ENCODE measurements at places on chromosomes 2 and 18.

GRCh38 chr2:70002241-70002899 is 40.9 kb upstream of the ASPRV1 start:
- no peak for DNase-seq

GRCh38 chr18:27061488-27062095 is 123.5 kb downstream of the CHST9 start:
- DNase-seq = no peak

DNA sequence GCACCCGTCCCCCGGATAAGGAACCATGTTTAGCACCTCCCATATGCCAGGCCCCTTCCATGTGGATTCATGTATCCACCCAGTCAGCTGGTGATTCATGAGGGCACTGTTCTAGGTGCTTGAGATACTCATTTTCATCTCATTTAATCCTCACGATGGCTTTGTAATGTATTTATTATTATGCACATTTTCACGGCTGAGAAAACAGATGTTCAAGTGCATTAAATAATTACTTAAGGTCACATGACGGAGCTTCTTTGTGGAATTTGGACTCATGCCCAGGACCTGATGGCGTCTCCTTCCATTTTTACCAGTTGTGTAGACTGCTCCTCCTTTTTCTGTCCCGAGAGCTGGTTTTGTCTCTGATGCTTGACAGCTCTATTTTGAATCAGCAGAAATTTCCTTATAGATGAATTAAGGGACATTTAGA is 72.2 kb upstream of the RBM44 start:
- no peak for DNase-seq

GRCh38 chr2:133710613-133711012 is 142.3 kb upstream of the NCKAP5 start:
- DNase-seq = no peak

- DNase-seq = no peak
These were observed 142.0 kb downstream of the TSN start for GRCh38 chr2:121897335-121897970.

- DNase-seq = no peak
These were observed 206.3 kb upstream of the SALL3 start for GRCh38 chr18:78773303-78773755.

DNA sequence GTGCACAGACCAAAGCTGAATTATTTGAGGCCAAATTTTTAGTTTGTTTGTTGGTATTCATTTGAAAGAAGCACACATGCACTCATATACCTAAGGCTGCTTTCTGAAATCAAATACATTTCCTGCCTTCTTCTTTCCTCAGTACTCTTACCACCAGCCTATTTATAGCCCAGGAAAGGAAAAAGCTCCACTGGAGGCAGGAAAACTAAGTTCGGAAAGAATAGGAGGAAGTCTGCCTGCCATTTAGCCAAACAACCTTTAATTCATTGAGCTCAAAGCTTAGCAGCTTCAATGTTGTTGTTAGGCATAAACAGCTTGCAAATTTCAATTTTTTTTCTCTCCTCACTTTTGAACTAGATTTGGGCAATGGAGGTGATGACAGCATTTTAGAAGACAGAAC is 40.4 kb upstream of the RASGRP3 start:
- no peak for DNase-seq

DNA sequence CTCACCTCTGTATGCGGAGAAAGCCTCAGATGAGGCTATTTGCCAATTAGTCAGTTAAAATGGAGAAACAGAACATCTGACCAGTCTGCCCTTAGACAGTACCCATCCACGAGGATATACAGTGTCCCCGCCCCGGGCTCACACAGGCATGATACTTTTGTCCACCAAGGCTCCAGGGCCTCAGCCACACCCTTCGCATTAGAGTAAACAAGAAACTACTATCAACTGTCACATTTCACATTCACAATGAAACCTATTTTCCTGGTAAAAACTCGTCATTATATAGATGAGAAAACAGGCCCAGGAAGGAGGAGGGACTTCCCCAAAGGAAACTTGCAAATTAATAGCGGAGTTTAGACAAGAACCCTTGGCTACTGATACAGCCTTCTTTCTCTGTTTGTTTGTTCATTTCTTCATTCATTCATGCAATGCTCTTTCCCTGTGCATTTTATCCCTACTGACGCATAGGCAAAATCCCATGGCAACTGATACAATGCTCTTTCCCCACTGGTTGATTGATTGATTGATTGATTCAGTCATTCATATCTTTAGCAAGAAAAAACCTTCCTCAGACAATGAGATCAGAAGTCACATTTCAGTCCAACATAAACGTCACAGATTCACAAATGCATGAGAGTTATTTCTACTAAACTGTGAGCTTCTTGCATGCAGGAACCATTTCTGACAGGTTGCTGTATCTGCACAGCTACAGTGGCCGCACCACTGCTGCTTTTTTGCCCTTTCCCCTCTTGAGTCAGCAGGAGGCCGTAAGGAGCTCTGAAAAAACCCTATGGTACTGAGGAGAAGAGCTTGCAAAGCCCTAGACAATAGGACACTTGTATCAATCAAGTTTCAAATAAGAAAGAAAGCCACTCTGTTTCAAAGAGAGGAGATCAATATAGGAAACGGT is 777.1 kb downstream of the RNF144A start:
- DNase-seq = no peak

DNA sequence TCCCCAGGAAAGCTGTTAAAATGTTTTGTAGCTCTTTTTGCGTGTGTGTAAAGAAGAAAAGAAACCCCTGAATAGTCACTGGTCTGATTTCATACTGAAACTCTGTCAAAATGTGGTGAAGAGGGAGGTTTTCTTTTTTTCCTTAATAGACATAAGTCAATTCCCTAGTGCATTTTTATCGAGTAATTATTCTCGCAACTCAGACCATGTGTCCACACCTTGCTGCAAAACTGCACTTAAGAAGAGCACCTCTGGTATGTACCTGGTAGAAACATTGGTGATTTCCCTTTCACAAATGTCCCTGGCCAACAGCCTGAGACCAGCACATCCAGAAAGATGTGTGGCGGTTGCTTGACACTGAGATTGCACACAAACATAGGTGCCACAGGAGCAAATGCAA is 159.9 kb downstream of the ZNF521 start:
- no peak for DNase-seq

DNA sequence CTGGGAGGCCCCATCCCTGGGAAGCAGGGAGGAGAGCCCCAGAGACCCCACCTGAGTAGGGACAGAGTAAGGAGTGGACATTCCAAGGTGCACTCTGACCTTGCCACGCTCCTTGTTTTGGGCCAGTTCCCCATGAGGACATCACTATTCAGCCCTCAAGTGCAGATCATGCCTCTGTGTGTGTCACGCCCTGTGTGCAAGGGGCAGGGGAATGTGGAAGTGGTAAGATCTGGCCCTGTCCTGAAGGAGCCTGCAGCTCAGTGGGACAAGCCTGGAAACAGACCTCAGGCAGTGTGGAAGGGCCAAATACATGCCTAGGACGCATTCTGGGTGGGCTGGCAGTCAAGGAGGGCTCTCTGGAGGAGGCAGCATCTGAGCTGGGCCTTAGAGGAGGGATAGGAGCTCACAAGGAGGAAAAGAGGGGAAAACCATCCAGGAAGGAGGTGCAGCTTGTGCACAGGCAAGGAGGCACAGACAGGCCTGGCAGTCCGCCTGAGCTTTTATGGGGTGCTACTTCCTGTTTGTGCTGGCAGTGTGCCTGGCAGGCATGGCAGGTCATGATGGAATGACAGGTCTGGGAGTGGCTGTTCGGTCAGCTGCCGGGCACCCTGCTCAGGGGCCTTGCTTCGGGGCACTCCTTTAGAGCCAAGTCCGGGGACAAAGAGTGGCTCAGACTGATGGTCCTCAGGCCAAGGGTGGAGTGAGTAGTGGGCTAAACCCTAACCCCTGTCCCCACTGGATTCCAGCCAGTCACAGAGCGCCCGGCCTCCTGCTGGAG is 3.3 kb downstream of the KLHL30 start:
- DNase-seq = no peak

DNA sequence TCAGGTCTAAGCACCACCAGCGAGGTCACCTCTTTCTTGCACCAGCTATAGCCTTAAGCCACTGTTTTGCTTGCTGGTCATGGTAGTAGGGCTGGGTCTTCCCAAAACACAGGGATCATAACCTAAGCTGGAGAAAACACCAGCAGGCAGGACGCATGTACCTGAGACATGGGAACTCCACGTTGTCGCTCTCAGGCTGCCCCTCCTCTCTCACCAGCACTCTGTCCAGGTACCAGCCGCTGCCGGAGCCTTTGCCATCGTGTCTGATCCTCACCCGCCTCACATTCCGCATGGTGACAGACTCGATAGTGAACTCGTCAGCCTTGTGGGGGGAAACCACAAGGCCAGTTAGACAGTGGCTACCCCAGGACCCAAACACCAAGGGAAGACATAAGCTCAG is 79.5 kb downstream of the LOXHD1 start:
- DNase-seq = no peak

DNA sequence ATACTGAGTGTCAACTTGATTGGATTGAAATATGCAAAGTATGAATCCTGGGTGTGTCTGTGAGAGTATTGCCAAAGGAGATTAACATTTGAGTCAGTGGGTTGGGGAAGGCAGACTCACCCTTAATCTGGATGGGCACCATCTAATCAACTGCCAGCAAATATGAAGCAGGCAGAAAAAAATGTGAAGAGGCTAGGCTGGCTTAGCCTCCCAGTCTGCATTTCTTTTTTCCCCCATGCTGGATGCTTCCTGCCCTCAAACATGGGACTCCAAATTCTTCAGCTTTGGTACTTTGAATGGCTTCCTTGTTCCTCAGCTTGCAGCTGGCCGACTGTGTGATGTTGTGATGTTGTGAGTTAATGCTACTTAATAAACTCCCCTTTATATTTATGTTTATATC is 577.4 kb downstream of the CPS1 start:
- DNase-seq = no peak

GRCh38 chr2:64750001-64750816 is 96.5 kb upstream of the SERTAD2 start:
- DNase-seq = no peak

DNA sequence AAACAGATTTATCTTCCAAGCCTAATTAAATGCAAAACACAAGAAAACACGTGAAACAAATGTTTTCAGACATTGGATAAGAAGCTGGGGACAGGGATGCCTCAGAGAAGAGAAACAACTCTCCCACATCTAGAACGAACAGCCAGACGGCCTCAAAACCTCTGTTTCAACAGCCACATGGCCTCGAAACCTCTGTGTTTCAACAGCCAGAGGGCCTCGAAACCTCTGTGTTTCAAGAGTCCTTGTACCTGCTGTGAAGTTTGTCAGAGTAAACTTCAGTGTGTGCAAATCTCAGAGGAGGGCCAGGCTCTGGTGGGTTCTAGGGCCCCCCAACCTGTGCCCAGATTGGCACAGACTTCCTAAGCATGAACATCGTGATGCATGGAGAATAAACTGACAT is 43.3 kb upstream of the NFATC1 start:
- no peak for DNase-seq

- no peak for DNase-seq
These were observed at the start of gene GPR17 for GRCh38 chr2:127645395-127646291. Gene GPR17 (plus strand): TSS chr2:127646153. CDS start chr2:127650736, 4,583 bp downstream.

DNA sequence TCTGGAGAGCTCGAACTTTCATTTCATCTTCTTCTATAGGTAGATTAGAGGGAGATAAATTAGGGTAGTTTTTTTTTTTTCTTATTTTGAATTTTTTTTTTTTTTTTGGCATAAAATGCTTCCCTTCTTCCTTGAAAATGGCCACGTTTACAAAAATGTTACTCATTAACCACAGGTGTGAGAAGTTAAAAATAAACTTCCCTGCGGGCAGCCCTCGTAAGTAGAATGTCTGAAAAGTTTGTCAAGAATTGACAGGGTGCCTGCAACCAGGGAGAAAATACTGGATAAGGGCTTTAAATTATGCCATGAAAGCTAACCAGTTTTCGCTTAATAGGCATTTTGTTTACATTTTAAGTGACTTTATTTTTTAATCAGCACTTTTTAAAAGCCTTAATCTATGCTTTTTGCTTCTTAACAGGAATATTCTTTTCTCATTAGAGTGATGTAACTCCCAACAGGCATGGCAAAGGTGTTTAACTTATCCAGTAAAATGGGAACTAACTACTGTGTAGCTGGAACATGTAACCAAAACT is 4.2 kb upstream of the FN1 start:
- no peak for DNase-seq

DNA sequence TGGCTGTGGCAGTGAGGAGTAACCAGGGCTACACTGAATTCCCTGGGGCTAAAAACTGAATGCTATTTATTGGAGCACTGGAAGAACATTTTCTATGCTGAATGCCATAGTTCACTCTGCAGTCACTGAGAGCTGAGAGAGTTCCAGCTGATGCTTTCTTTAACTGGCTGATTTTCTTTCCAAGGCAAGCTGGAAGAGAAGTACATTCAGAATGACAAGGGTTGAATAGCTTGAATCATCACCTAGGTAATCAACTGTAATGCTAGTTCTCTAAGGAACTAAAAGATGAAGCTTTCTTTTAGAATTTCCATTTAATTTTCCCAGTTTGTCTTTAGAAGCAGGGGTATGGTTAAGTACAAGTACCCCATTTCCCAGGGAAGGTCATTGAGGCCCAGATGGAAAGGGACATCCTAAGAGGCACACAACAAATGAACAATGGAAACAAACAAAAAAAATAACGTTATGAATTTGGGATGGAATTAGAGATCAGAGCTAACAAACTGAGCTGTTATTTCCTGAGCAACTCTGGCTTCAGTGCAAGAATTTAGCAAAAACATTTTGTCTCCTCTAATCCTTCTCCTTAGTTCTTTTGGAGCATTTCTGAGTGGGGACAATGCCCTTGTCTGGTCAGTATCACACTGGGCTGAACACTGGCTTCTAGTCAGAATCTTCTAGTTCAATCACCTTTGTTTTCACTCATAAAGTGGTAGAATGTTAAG is 132.8 kb upstream of the REG3A start:
- no peak for DNase-seq

DNA sequence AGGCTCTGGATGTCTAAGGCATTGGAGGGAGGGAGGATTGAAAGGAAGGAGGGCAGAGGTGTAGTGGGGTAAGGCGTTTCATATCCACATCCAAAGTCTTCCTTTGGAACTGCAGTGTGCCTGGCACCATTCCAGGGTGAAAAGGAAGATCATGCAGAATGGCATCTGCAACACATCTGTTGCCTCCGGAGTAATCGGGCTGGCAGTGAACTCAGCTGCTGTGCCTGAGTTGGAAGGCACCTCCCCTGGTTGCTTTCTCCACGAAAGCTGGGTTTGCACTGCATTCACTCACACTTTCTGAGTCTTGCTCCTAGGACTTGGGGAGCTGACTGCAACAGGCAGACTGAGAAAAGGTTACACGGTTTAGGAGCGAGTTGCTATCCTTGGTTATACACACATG is 30.3 kb upstream of the SEC11C start:
- DNase-seq = no peak

DNA sequence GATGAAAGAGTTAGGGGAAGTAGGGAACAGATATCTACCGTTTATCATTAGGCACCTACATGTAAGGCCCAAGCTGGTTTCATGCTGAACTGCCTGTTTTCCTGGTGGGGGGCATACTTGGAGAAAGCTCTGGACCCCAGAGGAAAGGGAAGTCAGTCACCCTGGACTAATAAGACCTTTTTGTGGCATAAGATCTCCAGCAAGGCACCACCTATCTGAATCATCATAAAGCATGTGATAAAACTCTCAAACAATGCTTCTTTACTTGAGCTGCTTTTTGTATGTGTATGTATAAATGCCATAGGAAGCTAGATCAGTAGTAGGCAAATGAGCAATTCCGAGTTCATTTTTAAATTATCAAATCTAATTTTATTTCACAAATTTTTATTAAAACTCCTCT is 104.8 kb downstream of the TANC1 start:
- DNase-seq = no peak

- no peak for DNase-seq
These were observed 28.7 kb upstream of the SLC25A52 start for GRCh38 chr18:31789409-31789808.
